ENCODE measurements at places on chromosomes 6 and 20. TPM values are rescaled to one million over a fixed set of nuclear protein-coding genes. Genes with fewer than 3 reads are reported as not detected.

DNA sequence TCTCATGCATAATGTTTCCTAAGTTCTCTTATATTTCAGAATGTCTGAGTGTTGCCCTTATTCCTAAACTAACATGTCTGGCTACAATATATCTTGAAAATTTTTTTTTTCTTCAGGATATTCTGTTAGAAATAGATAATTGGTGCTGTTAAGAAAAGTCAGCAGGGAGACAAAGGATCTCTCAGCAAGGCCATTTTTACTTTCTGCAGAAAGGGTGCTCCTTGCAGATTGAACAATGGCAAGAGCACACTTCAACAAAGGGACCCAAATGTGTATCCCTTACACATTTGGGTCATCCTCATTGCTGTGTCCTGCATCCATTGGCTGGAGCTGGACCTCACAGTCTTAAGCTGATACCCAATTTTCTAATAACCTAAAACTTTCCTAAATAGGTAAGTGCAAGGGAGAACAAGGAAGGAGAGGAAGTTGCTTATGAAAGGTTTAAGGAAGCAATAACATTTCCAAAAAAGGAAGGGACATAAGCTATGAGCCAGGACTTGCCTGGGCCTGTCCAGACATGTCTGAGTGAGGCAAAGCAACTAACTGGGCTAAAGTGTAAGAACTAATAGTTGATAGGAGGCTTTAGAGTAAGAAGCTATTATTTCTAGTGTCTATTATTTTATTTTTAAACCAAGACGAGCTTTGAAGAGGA lies 429.6 kb downstream of the BCKDHB start:
- peaks cover under 1% of the 10 kb centered on the region for H3K4me1 ChIP-seq
- DNase-seq, result no peak
- no peaks in the 10 kb centered on the region for H3K27me3 ChIP-seq
- no peak overlapping the region for H3K27ac ChIP-seq

DNA sequence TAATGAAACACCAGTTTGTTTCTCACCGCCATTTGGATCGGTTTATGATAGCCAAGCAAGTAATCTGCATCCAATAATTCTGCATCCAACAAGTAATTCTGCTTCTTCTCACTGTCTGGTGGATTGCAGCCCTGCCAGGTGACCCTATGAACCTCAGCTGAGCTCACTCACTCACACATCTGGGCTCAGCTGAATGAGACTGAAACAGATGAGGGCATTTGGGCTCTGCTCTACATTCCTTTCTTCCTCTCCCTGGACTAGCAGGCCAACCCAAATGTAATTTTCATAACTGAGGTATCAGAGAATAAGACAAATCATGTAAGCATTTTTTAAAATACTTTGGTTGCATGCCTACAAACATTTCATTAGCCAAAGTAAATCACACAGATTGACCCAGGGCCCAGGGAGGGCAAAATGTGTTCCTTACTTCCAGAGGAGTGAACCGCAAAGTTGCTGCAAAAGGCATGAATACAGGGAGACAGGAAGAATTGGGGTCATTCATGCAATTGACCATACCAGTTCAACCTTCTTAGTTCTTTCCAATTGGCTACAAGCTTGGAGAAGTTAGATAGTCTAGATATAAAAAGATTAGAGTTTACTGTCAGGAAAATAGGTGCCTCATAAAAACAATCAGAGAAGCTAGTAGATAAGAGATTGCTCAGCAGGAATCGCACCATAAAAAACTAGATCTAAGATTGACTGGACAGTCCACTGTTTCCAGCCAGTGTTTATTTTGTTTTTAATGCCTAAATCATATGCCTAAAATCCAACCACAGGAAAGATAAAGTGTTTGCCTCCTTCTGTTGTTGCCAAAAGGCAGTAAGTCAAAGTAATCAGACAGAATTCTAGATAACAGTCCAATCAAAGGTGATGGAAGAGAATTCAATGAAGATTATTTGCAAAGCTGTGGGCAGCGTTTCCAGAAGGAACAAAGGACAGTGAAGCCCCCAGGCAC lies 43.7 kb downstream of the CBLN4 start:
- no peak for DNase-seq
- H3K36me3 ChIP-seq, result no peaks in the 10 kb centered on the region
- no peaks in the 10 kb centered on the region for H3K4me1 ChIP-seq
- no peak overlapping the region for H3K4me3 ChIP-seq
- H3K27me3 ChIP-seq, result no peaks in the 10 kb centered on the region

The SAMD3 gene
- total RNA-seq, result 14.6 TPM

The BCLAF1 gene
- 203 TPM for total RNA-seq

The NKAPL gene
- not detected for total RNA-seq

DNA sequence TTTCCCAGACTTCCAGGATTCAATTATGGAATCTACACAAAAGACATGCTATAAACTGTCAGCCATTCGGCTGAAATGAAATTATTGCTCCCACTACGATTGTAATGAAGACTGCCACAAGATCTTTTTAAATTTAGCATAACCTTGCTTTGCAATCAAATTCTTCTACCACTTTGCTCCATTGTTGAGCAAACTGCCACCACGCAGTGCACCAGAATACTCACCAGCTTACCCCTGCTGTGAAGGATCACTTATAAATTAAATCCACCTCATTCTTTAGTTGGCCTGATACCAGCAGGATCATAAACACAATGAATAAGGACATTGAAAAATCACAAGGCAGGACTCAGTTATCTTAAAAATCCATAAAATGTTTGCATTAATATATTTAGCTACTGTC lies 151.8 kb upstream of the PRND start:
- H3K4me3 ChIP-seq, result no peak overlapping the region
- H3K4me1 ChIP-seq, result peaks cover 3% of the 10 kb centered on the region
- H3K27me3 ChIP-seq, result peaks cover 25% of the 10 kb centered on the region
- no peak overlapping the region for H3K27ac ChIP-seq
- H3K36me3 ChIP-seq, result no peaks in the 10 kb centered on the region

DNA sequence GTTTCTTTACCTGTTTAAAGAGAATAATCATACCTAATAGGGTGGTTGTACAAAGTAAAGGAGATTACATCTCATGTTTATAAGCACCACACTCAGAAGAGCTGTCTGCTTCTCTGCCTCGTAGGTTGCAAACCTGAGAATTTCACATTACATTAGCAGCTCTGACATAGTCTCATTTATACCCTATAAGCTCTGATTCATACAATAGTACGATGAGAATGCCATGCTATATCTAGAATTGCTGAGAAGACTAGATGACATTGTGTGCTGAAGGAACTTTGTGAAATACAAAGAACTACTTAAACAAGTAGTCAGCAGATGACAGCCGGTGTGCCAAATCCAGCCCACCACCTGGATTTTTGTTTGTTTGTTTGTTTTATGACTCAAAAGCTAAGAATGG lies 121.2 kb downstream of the ADAT2 start:
- no peaks in the 10 kb centered on the region for H3K4me1 ChIP-seq
- no peak for DNase-seq
- H3K4me3 ChIP-seq, result no peak overlapping the region
- H3K27ac ChIP-seq, result no peak overlapping the region

GRCh38 chr6:39029156-39030011 lies 19.2 kb upstream of the GLP1R start:
- no peaks in the 10 kb centered on the region for H3K36me3 ChIP-seq
- no peak overlapping the region for H3K27ac ChIP-seq
- peaks cover 38% of the 10 kb centered on the region for H3K27me3 ChIP-seq
- DNase-seq, result no peak

- H3K4me3 ChIP-seq, result no peak overlapping the region
- H3K27me3 ChIP-seq, result no peaks in the 10 kb centered on the region
- H3K36me3 ChIP-seq, result no peaks in the 10 kb centered on the region
- peaks cover 28% of the 10 kb centered on the region for H3K4me1 ChIP-seq
- peak; percentile 18 for DNase-seq
Measured at GRCh38 chr20:32488066-32488838, 96.9 kb downstream of the NOL4L start.

The CST1 gene
- total RNA-seq, result not detected

- H3K27me3 ChIP-seq, result peaks cover 24% of the 10 kb centered on the region
- no peak for DNase-seq
- no peak overlapping the region for H3K27ac ChIP-seq
- H3K36me3 ChIP-seq, result no peaks in the 10 kb centered on the region
- H3K4me3 ChIP-seq, result peak overlapping the region; percentile 57
- H3K4me1 ChIP-seq, result peaks cover 9% of the 10 kb centered on the region
Measured at GRCh38 chr6:37535759-37536490, 36.2 kb upstream of the CCDC167 start.

DNA sequence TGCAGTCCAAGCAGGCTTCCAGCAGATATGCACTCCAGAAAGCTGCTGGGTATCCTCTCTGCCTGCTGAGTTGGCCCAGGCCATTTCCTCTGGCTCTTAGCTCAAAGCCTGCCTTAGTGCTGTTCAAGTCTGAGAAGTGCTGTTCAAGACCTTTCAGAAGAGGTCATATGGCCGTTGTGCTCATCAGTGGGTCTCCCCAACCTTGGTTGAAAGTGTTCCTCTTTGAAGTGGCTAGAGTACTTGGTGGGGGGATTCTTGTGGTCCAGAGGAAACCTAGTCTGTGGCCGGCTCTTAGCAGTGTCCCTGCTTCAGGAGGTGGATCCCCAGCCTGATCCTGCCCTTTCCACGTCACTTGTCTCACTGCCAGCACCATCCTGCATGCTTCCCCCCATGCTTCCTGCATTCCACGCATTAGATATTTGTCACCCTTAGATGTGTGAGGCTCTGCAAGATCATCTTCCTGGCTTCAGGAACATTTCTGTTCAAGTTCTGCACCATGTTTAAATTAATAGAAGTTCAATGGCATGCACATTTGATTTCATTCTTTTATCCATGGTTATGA lies 105.0 kb downstream of the FIG4 start:
- no peak overlapping the region for H3K27ac ChIP-seq
- H3K4me1 ChIP-seq, result no peaks in the 10 kb centered on the region
- no peaks in the 10 kb centered on the region for H3K36me3 ChIP-seq
- H3K27me3 ChIP-seq, result no peaks in the 10 kb centered on the region

- DNase-seq, result peak; percentile 80
- no peaks in the 10 kb centered on the region for H3K27me3 ChIP-seq
Measured at GRCh38 chr6:159727717-159728445, 575 bp downstream of the WTAP start.

GRCh38 chr6:119881416-119881815 lies 531.9 kb upstream of the MAN1A1 start:
- no peak overlapping the region for H3K27ac ChIP-seq
- no peak for DNase-seq
- H3K4me3 ChIP-seq, result no peak overlapping the region
- peaks cover 2% of the 10 kb centered on the region for H3K27me3 ChIP-seq

The GRIK2 gene
- total RNA-seq, result not detected

- no peak for DNase-seq
- H3K36me3 ChIP-seq, result no peaks in the 10 kb centered on the region
- H3K4me3 ChIP-seq, result no peak overlapping the region
- peaks cover 24% of the 10 kb centered on the region for H3K27me3 ChIP-seq
- no peak overlapping the region for H3K27ac ChIP-seq
Measured at GRCh38 chr6:99334526-99335127, 14.8 kb downstream of the FAXC start.

DNA sequence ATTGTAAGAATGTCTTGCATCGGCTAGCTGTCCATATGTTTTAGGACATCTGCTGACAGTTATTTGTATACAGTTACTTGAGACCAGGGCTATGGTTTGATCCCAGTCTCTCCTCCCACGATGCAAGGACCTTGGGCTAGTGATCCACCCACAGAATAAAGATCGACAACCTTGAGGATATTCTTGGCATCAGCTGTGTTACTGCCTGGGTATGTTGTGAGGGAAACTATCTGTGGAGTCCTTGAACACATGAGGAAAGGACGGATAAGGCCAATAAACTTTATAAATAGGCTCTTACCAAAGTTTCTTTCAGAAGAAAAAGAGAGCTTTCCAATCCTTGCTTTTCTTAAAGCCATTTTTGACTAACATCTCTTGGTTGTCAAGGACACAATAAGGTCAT lies 70.8 kb upstream of the HEY2 start:
- H3K27me3 ChIP-seq, result peaks cover 34% of the 10 kb centered on the region
- H3K4me1 ChIP-seq, result peaks cover 4% of the 10 kb centered on the region
- H3K36me3 ChIP-seq, result no peaks in the 10 kb centered on the region
- no peak overlapping the region for H3K4me3 ChIP-seq
- DNase-seq, result no peak

GRCh38 chr20:32201296-32201976 lies 6.1 kb downstream of the PLAGL2 start:
- no peak overlapping the region for H3K27ac ChIP-seq
- H3K4me3 ChIP-seq, result no peak overlapping the region
- peaks cover 47% of the 10 kb centered on the region for H3K4me1 ChIP-seq
- no peaks in the 10 kb centered on the region for H3K27me3 ChIP-seq
- H3K36me3 ChIP-seq, result peaks cover 15% of the 10 kb centered on the region
- DNase-seq, result no peak

DNA sequence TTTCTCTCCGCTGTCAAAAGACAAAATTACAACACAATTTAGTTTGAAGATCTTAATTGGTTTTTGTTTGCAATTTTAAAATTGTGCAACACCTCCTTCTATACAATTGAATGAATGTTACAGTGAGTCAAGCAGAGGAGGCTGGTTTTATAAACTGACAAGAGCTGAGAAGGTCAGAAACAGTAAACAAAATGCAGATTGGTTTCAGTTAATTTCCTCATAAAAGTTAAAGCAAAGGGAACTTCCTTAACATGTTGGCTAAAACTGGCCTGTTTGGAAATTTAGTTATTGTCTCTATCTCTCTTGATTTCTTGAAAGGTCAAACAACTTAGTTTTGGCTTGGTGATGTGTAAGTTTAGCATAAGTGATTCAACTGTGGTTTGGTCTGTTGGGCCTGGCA lies 22.2 kb downstream of the KHDC1L start:
- no peaks in the 10 kb centered on the region for H3K36me3 ChIP-seq
- H3K27ac ChIP-seq, result no peak overlapping the region
- no peak for DNase-seq
- no peak overlapping the region for H3K4me3 ChIP-seq
- H3K4me1 ChIP-seq, result no peaks in the 10 kb centered on the region
- H3K27me3 ChIP-seq, result peaks cover 9% of the 10 kb centered on the region

DNA sequence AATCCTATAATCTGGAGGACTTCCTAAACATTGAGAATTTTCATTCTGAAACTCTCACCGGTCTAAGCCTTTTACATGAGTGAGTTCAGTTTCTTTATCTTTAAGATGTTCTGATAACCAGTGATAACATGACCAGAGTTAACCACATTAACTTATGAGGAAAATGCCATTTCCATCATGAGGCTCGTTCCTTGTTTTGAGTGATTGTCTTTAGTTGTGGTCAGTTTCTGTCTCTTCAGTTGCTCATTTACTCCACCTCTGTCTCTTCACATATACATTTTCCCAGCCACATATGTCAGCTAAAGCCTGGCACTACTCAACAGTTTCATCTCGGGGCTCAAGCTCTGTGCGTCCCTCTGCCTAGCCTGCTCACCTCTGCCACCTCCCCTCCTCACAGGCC lies 70.4 kb downstream of the JAG1 start:
- H3K27ac ChIP-seq, result no peak overlapping the region
- no peak overlapping the region for H3K4me3 ChIP-seq
- peaks cover 5% of the 10 kb centered on the region for H3K36me3 ChIP-seq
- H3K4me1 ChIP-seq, result peaks cover 15% of the 10 kb centered on the region
- DNase-seq, result no peak

The HFE gene
- total RNA-seq, result 1.5 TPM

- DNase-seq, result peak; percentile 83
- no peaks in the 10 kb centered on the region for H3K27me3 ChIP-seq
- H3K4me1 ChIP-seq, result peaks cover 8% of the 10 kb centered on the region
- no peak overlapping the region for H3K27ac ChIP-seq
- no peak overlapping the region for H3K4me3 ChIP-seq
- no peaks in the 10 kb centered on the region for H3K36me3 ChIP-seq
Measured at GRCh38 chr20:40962733-40963504, 65.7 kb upstream of the TOP1 start.
